ENCODE measurements at places on chromosomes 12 and 14.

- DNase-seq = no peak
These were observed 10.7 kb downstream of the TRMT5 start for GRCh38 chr14:60970146-60970545.

DNA sequence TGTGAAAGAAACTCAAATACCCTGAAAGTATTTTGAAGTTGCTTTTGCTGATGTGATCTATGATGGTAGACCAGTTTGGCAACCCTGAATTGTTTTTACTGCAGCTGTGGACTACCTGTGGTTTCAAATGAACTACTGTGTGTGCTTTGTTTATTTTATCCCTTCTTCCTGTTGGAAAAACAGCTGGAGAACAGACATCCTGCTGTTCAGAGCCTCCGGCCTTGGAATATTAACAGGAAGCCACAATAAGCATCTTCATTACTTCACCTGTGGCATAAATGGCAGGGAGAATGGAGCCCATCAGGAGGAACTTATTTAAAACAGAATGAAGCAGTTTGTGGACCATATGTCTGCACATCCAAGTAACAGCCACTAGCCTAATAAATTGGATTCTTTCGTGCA, 104.8 kb downstream of the DUSP6 start:
- DNase-seq = no peak

- DNase-seq = no peak
These were observed 15.6 kb downstream of the CIPC start for GRCh38 chr14:77113644-77114043.

GRCh38 chr12:19577281-19577530, 137.9 kb downstream of the AEBP2 start:
- no peak for DNase-seq

- no peak for DNase-seq
These were observed 261.2 kb downstream of the EGLN3 start for GRCh38 chr14:33689680-33690079.

- no peak for DNase-seq
These were observed 1092.1 kb upstream of the TMEM132C start for GRCh38 chr12:127174881-127175280.
